Type B pancreatic cell (in vitro differentiated cells): ENCODE measurements at places on chromosomes 12 and 14. TPM values are rescaled to one million over a fixed set of nuclear protein-coding genes. Genes with fewer than 3 reads are reported as not detected.

DNA sequence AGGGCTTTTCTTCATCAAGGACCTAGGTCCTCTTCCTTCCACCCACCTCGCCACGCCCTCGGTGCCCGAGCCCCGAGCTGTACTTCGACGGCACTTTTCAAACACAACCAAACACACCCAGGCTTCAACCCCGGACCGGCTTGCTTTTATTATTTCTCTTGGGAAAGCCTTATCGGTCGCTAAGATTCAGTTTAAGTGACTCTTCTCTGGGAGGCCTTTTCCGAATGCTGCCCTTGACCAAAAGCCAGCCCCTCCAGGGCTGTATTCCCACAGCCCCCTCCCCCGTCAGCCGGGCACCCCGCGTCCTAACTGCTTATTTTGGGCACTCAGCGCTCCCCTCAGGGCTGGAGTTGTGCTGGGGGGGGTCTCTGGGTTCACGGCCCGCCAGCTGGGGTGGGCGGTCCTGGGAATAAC is 644 bp upstream of the PPP4R4 start:
- DNase-seq: no peak
- peaks cover 63% of the 10 kb centered on the region for H3K27me3 ChIP-seq
- H3K4me1 ChIP-seq: peaks cover 7% of the 10 kb centered on the region
- H3K4me3 ChIP-seq: peak overlapping the region; percentile 88

DNA sequence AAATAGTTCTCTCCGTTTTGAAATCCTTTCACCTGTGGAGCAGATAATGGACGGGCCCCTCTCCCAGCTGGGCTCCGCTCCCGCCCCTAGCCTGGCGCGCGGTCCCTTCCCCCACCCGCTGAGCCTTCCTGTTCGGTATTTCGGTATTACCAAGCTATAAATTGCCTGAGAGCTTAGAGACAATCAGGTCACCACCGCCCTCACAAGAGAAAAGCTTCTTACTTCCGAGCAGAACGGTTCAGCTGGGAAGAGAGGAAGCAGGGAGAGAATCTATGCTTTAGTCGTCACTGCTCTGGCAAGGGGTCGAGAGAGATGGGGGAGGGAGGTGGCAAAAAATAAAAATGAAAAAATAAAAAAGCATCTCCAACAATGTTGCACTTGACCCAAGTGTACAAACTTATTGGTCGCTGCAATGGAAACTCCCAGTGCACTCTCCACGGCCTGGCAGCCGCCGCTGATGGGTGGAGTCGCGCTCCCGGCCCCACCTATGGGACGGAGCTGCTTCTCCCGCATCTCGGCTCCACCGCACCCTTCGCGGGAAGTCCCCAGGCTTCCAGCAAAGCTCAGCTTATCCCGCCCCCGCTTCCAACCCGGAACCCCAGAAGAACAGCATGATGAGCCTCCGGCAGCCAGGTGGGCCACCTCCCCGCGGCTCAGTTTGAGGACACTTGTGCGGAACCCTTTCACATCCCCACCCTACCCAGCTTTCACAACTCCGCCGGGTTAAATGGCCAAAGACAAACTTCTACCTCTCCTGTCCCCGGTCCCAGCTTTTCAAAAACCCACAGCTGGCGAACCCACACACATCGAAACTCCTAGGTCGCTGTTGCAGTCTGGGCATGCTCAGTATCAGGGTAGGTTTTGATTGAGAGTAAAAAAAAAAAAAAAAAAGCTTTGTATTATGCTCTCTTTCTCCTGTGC is 832 bp upstream of the SYT1 start:
- H3K4me1 ChIP-seq: peaks cover 4% of the 10 kb centered on the region
- no peaks in the 10 kb centered on the region for H3K36me3 ChIP-seq
- peaks cover 60% of the 10 kb centered on the region for H3K27me3 ChIP-seq

DNA sequence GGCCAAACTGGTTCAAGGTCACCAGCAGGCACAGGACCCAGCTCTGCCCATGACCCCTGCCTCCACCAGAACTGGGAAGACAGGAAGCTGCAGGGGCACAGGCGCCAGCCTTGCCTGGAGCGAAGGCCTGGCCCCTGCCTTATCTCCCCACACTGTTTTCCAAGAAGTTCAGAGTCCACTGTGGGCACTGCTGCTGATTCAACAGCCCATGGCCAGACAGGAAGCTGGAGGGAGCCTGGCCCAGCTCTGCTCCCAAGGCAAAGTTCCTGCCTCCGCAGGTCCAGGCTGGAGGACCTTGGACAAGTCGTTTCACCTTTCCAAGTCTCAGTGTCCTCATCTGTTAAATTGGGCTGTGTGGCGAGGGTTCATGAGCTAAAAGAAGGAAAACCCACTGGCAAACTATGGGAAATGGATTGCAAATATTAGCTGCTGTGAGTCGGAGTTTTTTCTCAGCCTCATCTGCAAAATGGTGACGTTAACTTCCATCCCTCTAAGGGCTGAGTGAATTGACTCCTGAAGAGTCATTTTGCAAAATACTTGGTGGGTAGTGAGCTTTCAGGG is 1.2 kb downstream of the PHETA1 start:
- no peaks in the 10 kb centered on the region for H3K27me3 ChIP-seq
- peaks cover 5% of the 10 kb centered on the region for H3K36me3 ChIP-seq
- H3K4me3 ChIP-seq: peak overlapping the region; percentile 88
- peaks cover 18% of the 10 kb centered on the region for H3K4me1 ChIP-seq
- H3K27ac ChIP-seq: peak overlapping the region; percentile 54

DNA sequence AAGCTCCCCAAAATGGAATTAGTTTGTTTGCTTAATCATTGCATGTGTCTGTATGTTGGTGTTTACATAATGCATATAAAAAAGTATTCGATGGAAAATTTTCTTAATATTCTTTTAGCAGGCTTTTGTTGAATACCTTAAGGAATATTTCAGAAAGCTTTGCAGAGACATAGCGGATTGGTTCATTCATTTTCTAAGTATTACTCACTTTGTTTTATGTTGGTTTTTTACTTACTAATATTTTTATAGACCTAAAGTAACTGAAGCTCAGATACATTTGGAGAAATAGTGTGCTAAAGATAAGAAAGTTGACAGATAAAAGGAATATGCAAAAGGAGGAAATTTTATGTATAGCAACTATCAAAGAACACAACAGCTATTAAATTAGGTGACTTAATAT is 191.0 kb downstream of the ERC1 start:
- no peak for DNase-seq
- H3K36me3 ChIP-seq: peaks cover 52% of the 10 kb centered on the region
- H3K4me3 ChIP-seq: no peak overlapping the region
- H3K4me1 ChIP-seq: no peaks in the 10 kb centered on the region

GRCh38 chr14:105049753-105050550 is 15.3 kb downstream of the GPR132 start:
- no peak overlapping the region for H3K4me3 ChIP-seq
- H3K27me3 ChIP-seq: peaks cover 8% of the 10 kb centered on the region
- H3K36me3 ChIP-seq: no peaks in the 10 kb centered on the region
- no peaks in the 10 kb centered on the region for H3K4me1 ChIP-seq
- no peak for DNase-seq

Gene ASCL1
- total RNA-seq: 7.5 and 10.4 TPM in 2 replicates

GRCh38 chr14:81261176-81261575 is 40.4 kb upstream of the GTF2A1 start:
- no peak for DNase-seq
- no peak overlapping the region for H3K4me3 ChIP-seq
- H3K27ac ChIP-seq: no peak overlapping the region
- H3K36me3 ChIP-seq: peaks cover 17% of the 10 kb centered on the region
- peaks cover 5% of the 10 kb centered on the region for H3K4me1 ChIP-seq

- H3K27me3 ChIP-seq: no peaks in the 10 kb centered on the region
- H3K4me1 ChIP-seq: peaks cover 33% of the 10 kb centered on the region
- DNase-seq: no peak
- H3K27ac ChIP-seq: no peak overlapping the region
- H3K36me3 ChIP-seq: no peaks in the 10 kb centered on the region
- H3K4me3 ChIP-seq: no peak overlapping the region
These were observed 16.0 kb upstream of the ENDOU start for GRCh38 chr12:47741340-47741703.

DNA sequence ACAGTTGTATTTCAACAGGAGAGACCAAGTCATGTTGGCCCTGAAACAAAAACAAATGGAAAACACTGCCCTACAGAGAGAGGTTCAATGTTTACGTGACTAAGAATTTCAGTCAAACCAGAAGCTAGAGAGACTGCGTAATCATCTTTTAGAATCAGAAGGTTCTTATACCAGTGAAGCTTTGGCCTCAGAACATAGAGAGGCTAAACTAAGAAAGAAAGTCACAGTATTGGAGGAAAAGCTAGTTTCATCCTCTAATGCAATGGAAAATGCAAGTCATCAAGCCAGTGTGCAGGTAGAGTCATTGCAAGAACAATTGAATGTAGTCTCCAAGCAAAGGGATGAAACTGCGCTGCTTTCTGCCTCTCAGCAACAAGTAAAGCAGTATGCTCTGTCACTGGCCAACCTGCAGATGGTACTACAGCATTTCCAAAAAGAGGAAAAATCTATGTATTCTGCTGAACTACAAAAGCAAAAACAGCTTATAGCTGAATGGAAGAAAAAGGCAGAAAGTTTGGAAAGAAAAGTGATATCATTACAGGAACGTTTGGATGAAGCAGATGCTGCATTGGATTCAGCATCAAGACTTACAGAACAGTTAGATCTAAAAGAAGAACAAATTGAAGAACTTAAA is 32.5 kb upstream of the NUAK1 start:
- H3K27ac ChIP-seq: no peak overlapping the region
- peaks cover 5% of the 10 kb centered on the region for H3K4me1 ChIP-seq
- H3K4me3 ChIP-seq: no peak overlapping the region
- H3K27me3 ChIP-seq: peaks cover 26% of the 10 kb centered on the region
- H3K36me3 ChIP-seq: no peaks in the 10 kb centered on the region

Gene SLC25A47
- not detected in 2 replicates for total RNA-seq

Gene TMEM229B
- 2.1 and 2.7 TPM in 2 replicates for total RNA-seq

GRCh38 chr12:46933947-46934346 is 108.2 kb upstream of the SLC38A4 start:
- H3K4me3 ChIP-seq: no peak overlapping the region
- no peaks in the 10 kb centered on the region for H3K27me3 ChIP-seq
- H3K36me3 ChIP-seq: no peaks in the 10 kb centered on the region
- no peak for DNase-seq

GRCh38 chr12:132414634-132415326 is 75.2 kb upstream of the FBRSL1 start:
- peak; percentile 85 for DNase-seq
- no peak overlapping the region for H3K27ac ChIP-seq
- no peaks in the 10 kb centered on the region for H3K36me3 ChIP-seq
- H3K27me3 ChIP-seq: peaks cover 24% of the 10 kb centered on the region
- peaks cover 4% of the 10 kb centered on the region for H3K4me1 ChIP-seq

GRCh38 chr12:120703311-120703942 is 6.8 kb upstream of the UNC119B start:
- H3K27ac ChIP-seq: no peak overlapping the region
- no peaks in the 10 kb centered on the region for H3K27me3 ChIP-seq
- no peak for DNase-seq
- H3K4me1 ChIP-seq: peaks cover 4% of the 10 kb centered on the region
- H3K36me3 ChIP-seq: peaks cover 14% of the 10 kb centered on the region

Gene OR11G2
- not detected in 2 replicates for total RNA-seq

Gene PTPN6
- 15.6 and 61.0 TPM in 2 replicates for total RNA-seq

- H3K27ac ChIP-seq: no peak overlapping the region
- no peaks in the 10 kb centered on the region for H3K4me1 ChIP-seq
- H3K36me3 ChIP-seq: peaks cover 14% of the 10 kb centered on the region
- no peak overlapping the region for H3K4me3 ChIP-seq
- H3K27me3 ChIP-seq: peaks cover 3% of the 10 kb centered on the region
These were observed 27.8 kb downstream of the SMCO2 start for GRCh38 chr12:27474344-27474743.

Gene PTPRO
- 7.8 and 31.8 TPM in 2 replicates for total RNA-seq

- H3K36me3 ChIP-seq: peaks cover 38% of the 10 kb centered on the region
- H3K27me3 ChIP-seq: no peaks in the 10 kb centered on the region
- peak overlapping the region; percentile 84 for H3K27ac ChIP-seq
- peak overlapping the region; percentile 98 for H3K4me3 ChIP-seq
- H3K4me1 ChIP-seq: peaks cover 28% of the 10 kb centered on the region
These were observed 2.3 kb downstream of the CDKN1B start for GRCh38 chr12:12719496-12719895.

DNA sequence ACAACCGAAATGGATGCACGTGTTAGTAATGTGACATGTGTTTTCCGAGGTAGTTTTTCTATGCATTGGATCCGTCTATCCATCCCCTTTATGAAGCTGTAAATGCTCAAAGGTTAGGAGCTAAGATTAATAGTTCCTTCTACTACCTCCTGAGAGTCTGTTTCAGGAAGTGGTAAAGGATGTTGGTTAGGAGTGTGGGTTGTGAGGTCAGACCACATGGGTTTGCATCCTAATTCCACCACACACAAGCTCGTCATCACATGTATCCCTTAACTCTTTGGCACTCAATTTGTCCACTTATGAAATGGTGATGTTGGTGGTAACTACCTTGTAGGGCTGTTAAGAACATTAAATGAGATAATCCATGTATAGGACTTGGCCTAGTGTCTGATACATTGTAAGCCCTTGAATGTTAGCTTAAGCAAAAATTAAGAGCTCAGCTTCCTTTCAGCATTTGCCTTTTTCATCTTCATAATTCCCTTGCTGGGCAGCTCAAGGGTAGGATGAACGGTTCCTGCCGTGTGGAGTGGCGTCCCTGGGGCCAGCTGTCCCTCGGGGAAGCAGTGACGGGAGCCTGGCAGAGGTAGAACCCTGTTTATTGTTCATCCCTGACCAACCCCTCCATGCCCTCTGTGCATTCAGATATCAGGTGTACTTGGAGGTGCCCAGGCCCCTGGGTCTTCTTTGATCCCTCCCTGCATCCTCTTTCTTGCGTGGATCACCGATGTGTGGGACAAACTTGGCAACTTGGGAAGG is 52.3 kb downstream of the TSPAN9 start:
- peaks cover 12% of the 10 kb centered on the region for H3K4me1 ChIP-seq
- H3K27me3 ChIP-seq: no peaks in the 10 kb centered on the region
- peaks cover 23% of the 10 kb centered on the region for H3K36me3 ChIP-seq
- H3K27ac ChIP-seq: no peak overlapping the region
- DNase-seq: no peak
- no peak overlapping the region for H3K4me3 ChIP-seq

GRCh38 chr12:94872671-94872970 is 130.9 kb downstream of the NDUFA12 start:
- no peaks in the 10 kb centered on the region for H3K36me3 ChIP-seq
- H3K4me1 ChIP-seq: peaks cover 4% of the 10 kb centered on the region
- H3K4me3 ChIP-seq: peak overlapping the region; percentile 73
- DNase-seq: no peak
- H3K27ac ChIP-seq: peak overlapping the region; percentile 18

- no peaks in the 10 kb centered on the region for H3K27me3 ChIP-seq
- peaks cover 17% of the 10 kb centered on the region for H3K4me1 ChIP-seq
- no peaks in the 10 kb centered on the region for H3K36me3 ChIP-seq
- H3K4me3 ChIP-seq: no peak overlapping the region
- no peak for DNase-seq
- H3K27ac ChIP-seq: no peak overlapping the region
These were observed 15.1 kb downstream of the ZFHX2 start for GRCh38 chr14:23536494-23536893.

- H3K4me1 ChIP-seq: no peaks in the 10 kb centered on the region
- no peak overlapping the region for H3K27ac ChIP-seq
- peaks cover 14% of the 10 kb centered on the region for H3K27me3 ChIP-seq
- no peak for DNase-seq
- H3K36me3 ChIP-seq: no peaks in the 10 kb centered on the region
These were observed 382.6 kb downstream of the SNAPC1 start for GRCh38 chr14:62144863-62145262.

Gene AGAP2
- total RNA-seq: 0.33 and 4.1 TPM in 2 replicates

GRCh38 chr14:84688297-84689025 is 841.5 kb upstream of the FLRT2 start:
- H3K4me1 ChIP-seq: no peaks in the 10 kb centered on the region
- no peak overlapping the region for H3K4me3 ChIP-seq
- no peak for DNase-seq
- no peak overlapping the region for H3K27ac ChIP-seq
